ENCODE measurements at places on chromosomes 3 and 15.
A peak's percentile ranks its signal among the peaks of the same experiment; 100 is the strongest.

DNA sequence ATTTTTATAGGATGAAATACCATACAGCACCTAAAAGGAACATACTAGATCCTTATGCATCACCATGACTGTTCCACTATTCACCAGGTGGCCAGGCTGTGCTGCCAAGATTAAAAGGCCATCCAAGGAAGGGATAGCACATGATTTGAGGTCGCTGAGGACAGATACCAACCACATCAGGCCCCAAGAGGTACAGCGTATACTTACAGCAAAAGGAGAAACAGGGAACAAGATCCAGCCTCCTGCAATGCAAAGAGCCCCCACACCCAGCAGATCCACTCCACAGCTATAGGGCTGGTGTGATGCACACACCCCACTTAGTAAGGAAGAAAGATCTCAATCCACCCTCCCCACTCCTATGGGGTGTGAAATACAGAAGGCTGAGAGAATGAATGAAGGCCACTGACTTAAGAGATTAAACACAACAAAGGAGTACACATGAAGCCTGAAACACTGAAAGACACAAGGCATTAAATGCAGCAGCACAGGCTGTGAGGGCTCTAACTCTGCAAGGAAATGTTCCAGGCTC lies 32.0 kb upstream of the ZNF445 start:
- peak; percentile 17 for DNase-seq

- no peak for DNase-seq
Measured at GRCh38 chr15:76252249-76252648, 59.0 kb downstream of the ETFA start.

DNA sequence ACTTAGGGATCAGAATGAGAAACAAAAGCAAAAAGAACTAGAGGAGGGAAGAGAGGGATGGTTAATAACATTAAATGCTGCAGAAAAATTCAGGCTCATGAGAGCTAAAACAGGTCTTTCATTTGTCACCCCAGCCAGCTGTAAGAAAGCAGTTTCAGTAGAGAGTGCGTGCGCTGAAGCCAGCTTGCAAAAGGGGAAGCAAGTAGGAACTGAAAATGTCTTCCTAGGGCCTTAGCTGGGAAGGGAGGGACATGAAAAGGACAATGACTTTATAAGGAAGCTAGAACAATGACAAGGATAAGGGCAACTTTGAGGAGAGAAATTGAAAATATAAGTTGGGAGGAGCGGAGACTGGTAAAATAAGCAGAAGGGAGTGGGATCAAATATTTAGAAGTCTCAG lies 3.1 kb downstream of the CIAO2A start:
- DNase-seq: no peak

DNA sequence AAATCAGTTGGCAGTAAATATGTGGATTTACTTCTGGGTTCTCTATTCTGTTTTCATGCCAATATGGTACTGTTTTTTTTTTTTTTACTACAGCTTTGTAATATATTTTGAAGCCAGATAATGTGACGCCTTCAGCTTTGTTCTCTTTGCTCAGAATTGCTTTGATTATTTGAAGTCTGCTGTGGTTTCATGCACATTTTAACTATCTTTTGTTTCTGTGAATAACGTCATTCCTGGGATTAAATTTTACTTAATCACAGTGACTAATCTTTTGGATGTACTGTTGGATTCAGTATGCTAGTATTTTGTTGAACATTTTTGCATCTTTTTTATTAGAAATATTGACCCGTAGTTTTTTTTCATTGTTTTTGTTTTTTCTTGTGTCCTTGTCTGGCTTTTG lies 576.5 kb downstream of the ZNF385D start:
- no peak for DNase-seq

DNA sequence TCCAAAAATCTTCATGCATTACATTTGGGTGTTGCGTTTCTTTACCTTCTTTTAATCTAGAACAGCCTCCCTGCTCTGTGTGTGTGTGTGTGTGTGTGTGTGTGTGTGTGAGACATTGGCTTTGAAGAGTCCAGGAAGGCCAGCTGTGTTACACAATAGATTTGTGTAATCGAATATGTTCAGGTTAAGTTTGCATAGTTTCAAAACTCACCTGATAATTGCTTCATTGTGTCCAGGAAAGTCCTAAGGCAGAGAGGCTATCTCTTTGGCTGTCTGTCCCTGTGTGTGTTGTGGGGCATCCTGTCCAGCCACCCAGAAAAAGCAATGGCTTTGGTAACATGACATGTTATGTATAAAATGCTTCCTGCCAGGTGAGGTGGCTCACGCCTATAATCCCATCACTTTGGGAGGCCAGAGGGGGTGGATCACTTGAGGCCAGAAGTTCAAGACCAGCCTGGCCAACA lies 37.5 kb downstream of the ZNF710 start:
- no peak for DNase-seq

GRCh38 chr3:52325686-52326085 lies 9.6 kb downstream of the DNAH1 start:
- DNase-seq: no peak

DNA sequence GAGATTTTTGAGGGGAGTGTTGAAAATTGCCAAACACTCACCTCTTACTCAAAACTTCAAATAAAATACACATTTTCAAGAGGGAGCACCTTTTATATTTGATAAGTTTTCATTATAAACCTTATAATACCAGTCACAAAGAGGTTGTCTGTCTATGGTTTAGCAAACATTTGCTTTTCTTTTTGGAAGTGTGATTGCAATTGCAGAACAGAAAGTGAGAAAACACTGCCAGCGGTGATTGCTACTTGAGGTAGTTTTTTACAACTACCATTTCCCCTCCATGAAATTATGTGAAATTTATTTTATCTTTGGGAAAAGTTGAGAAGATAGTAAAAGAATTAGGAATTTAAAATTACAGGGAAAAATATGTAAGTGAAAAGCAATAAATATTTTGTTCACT lies 20.1 kb downstream of the DIPK2A start:
- no peak for DNase-seq

- no peak for DNase-seq
Measured at GRCh38 chr3:64163019-64163754, 62.1 kb downstream of the PRICKLE2 start.

Measured in DND-41 (cell line).